ENCODE measurements at places on chromosomes 6 and 20. TPM values are rescaled to one million over a fixed set of nuclear protein-coding genes. Genes with fewer than 3 reads are reported as not detected.

Gene PTCRA
- not detected for total RNA-seq

Gene SLC22A7
- not detected for total RNA-seq

Gene SPATS1
- not detected for total RNA-seq

Gene GSTA2
- total RNA-seq, result not detected

Gene RBPJL
- not detected for total RNA-seq

Gene QKI
- 154 TPM for total RNA-seq

Gene FOXC1
- 8.2 TPM for total RNA-seq

Gene MCCD1
- not detected for total RNA-seq

Gene NCOA5
- total RNA-seq, result 9.6 TPM

Gene DZANK1
- total RNA-seq, result 1.7 TPM

Gene OXT
- not detected for total RNA-seq

Gene DACT2
- 0.07 TPM for total RNA-seq

Gene KCNK16
- total RNA-seq, result not detected

Gene SYNE1
- total RNA-seq, result 218 TPM

Gene KHDC1L
- total RNA-seq, result not detected
